ENCODE measurements at places on chromosomes 7 and 10.

DNA sequence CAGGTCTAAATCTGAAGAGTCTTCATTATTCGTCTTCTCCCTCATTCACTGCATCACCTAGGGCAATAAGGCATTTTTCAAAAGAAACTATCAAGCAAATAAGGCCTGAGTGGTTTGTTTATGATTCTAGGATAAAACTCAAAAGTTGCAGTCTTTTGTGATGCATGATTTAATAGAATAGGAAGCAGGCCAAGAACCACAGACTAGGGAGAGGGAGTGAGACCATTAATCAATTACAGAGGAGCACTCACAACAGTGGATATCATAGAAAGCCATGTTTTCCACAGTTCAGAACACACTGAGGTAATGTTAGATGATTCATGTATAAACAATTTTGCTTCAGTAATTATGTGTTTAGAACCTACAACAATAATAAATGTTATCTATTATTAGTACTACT, 87.8 kb upstream of the LRRTM3 start:
- no peak for DNase-seq

DNA sequence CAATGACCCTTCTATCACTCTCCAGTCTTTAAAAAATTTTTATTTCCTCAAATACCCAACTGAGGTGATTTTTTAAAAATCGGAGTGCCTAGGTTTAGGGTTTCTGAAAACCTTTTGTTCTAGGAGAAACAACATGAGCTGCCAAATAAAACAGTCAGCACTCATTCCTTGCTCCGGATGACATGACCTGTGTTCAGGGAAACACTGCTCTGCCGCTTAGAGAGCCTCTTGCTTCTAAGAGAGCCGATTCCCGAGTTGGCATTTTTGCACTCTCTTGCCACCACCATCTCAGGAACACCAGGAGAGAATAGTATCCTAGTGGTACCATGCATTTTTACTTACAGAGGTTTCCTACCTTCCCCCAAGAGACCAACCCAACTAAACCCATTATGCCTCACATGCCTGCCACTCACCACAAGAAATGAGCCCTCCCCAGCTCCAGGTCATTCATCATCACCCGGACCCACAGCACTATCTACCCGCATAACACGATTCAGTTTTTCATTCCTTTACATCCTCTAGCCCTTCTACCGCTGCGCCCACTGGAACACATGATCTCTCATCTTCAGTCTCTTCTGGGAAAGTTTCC, 365.4 kb downstream of the THSD7A start:
- no peak for DNase-seq

DNA sequence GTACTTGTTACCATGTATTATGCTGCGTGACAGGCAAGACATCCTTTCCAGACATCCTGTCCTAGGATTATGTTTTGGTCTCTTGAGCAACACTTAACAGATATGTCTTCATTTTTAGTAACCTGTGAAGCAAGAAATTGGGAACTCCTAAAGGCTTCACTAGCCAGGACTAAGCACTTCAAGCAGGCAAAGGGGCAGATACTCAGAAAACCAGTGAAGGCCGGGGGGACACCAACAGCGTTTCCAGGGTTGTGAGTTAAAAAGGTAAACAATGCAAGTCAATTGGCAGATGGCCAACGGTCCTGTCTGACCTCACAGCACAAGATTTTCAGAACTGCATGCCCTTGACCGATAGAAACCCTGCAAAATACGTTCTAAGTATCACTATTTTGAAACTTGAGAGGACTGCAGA, 77.6 kb upstream of the SFMBT2 start:
- DNase-seq = no peak

DNA sequence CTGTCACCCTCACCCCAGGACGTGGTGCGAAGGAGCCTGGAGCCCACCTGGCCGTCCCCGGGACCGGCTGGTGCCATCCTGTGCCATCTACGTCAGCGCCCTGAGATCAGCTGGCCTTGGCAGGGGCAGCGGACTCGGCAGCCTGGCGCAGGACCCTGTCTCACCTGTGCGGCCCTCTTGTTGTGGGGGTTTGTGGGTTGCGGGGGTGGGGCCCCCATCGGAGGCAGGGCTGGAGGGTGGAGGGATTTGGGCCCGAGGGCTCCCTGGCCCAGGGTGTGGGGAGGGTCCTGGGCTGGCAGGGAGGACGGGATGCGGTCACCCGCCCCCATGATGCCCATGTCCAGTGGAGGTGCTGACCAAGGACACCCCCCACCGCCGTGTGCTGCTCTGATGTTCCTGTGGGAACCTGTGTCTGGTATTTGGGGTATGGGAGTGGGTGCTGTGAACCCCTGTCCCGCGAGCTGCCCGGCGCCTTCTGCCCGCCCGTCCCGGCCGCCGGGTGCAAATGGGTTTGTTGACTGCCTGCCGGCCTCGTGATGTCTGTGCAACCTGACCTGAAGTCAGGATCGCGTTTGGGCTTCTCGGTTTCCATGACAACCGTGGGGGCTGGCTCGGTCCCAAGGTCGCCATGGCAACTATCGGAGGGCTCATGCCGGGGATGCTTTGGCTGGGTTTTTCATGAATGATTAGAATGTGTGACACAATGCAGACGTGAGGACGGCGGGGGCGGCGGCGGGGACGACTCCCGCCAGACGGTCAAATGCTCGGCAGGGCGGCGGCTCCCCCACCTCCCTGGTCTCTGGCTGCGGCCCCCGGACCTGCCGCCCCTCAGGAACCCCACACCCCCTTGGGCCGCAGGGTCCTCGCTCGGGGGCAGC, 7.3 kb downstream of the MAFK start:
- DNase-seq = no peak

GRCh38 chr10:22765660-22766547, 51.5 kb upstream of the PIP4K2A start:
- no peak for DNase-seq

- DNase-seq = peak; percentile 89
Measured at GRCh38 chr7:786472-787255, 45.6 kb upstream of the SUN1 start.

GRCh38 chr10:104216631-104217030, 15.5 kb downstream of the CFAP43 start:
- DNase-seq = no peak

DNA sequence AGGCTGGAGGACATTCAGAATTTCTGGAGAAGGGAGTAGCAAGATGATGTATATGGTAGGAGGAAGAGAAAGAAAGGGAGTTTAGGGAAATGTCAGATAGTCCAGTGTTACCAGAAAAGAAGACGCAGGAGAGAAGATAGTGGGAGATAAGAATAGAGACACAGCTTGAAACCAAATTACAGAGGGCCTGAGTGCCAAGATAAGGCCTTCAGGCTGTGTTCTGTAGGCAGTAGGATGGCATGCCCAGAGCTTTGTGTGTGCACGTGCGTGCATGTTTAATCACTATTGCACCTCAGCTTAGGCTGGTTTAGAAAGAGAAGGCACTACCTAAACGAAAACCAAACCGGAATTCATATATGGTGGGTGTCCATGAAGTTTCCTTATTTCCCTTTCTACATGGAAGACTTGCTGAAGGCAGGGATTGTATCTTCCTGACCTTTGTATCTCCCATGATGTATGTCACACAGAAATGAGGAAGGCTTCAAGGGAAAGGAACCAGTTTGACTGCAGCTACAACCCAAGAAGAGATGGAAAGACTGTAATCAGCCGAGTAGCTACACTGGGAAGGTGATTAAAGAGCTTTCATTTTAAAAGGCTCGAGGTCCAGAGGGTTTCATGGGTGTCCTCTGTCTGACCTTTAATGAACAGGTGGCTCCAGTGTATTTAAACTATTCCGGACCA, 35.8 kb upstream of the BHLHA15 start:
- no peak for DNase-seq

DNA sequence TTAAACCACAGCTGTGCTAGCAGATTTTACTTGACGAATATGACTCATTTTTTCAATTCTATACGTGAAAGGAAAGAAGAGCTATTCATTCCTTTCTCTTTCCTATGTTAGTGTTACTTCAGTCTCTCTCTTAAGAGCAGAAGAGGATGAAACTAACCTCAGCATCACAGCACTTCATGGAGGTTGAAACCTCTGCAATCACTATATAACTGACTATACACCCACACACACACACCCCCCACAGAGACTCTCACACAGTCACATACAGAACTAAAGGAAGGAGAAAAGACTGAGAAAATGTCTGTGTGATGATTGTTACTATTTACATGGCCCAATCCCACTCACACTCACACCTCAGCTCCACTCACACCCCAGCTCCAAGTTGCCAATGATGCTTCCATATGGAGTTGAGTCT, 104.2 kb downstream of the KIF20B start:
- DNase-seq = no peak

DNA sequence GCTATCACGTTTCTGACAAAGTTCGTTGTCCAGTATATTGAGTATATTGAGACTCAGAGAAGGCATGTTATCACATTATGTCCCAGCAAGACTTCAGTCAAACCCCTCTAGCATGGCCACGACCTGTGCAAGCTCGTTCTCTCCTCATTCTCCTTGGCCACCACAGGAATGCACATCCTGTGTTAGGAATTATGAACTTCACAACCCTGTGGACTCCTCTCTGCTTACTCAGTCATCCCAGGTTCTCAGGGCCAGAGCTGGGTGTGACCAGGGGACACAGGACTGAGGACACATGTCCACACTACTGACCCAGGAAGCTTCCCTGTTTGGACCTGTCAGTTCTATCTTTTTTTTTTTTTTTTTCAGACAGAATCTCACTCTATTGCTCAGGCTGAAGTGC, 4.4 kb downstream of the SH2D4B start:
- no peak for DNase-seq

DNA sequence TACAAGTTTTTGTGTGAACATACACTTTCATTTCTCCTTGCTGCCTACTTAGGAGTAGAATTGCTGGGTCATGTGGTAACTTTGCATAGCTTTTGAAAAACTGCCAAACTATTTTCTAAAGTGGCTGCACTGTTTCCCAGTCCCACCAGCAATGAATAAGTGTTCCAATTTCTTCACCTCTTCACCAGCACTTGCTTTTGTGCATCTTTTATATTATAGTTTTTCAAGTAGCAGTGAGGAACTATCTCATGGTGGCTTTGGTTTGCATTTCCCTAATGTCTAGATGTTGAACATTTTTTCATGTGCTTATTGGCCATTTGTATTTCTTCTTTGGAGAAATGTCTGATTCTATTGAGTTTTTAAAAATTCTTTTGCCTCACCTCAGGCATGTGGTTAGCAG, 229.9 kb upstream of the TCF7L2 start:
- no peak for DNase-seq
